Renal pelvis (tissue), 12 donors: ENCODE measurements at places on chromosomes 7 and 10. TPM values are rescaled to one million over a fixed set of nuclear protein-coding genes. Genes with fewer than 3 reads are reported as not detected.

Gene TRIM73
- 6.7 TPM for polyA plus RNA-seq

Gene HOXA5
- 64.7 TPM for polyA plus RNA-seq

Gene ERCC6
- 13.7 TPM for polyA plus RNA-seq

Gene CALCR
- 0.78 TPM for polyA plus RNA-seq

Gene MKI67
- polyA plus RNA-seq: 52.7 TPM

Gene ZNF438
- polyA plus RNA-seq: 7.1 TPM

Gene STEAP1B
- polyA plus RNA-seq: 1.3 TPM

Gene ANKRD30A
- polyA plus RNA-seq: not detected

Gene CAMK2B
- polyA plus RNA-seq: 3.3 TPM

Gene GBX1
- polyA plus RNA-seq: 0.34 TPM

Gene CCL24
- not detected for polyA plus RNA-seq

Gene LZTS2
- polyA plus RNA-seq: 70.0 TPM
